ENCODE measurements at places on chromosomes 1 and 21.

DNA sequence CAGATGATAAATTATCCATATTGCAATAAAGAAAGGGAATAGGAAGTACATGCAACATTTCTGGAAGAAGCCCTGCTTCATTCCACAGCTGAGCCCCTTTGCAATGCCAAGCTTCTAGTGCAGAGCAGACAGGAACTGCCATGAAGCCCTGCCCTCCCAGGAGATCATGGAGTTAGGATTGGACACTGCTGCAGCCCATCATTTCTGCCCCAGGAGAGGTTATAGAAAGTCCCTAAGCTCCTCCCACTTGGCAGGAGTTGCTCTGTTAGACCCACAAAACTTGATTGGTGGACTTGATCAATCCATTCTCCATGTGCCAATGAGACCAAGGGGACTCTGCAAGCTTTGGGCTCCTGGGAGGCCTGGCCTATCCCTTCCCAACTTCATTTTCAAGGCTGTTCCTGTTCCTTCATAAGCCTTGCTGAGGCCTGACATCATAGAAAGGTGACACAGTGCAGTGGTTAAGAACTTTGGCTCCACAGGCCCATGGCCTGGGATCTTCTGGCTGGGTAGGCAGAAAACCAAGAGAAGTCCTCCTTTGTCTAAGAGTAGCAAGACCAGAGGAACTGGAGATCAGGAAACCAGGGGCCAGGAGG, 1.3 kb upstream of the LAPTM5 start:
- peak; percentile 44 for DNase-seq

- DNase-seq: no peak
Observed at GRCh38 chr1:190169311-190170067, 308.2 kb downstream of the BRINP3 start.

- no peak for DNase-seq
Observed at GRCh38 chr21:38244407-38244787, 12.4 kb upstream of the KCNJ15 start.

DNA sequence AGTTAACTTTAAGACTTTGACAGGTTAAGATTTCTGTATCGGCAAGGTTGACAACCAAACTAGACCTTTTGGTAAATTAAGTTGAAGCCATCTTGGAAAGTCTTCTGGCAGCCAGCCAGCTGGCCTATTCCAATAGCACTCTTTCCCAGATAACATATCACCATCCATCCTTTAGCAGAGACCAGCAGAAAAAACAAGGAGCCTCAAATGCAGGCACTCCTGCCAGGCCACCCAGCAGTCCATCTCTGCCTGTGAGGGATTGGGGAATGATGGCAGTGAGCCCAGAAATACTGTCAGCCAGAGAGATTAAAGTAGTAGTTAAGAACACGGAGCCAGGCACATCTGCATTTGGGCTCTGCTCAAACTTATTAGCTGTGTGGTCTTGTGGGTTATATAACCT, 19.4 kb downstream of the ZBTB40 start:
- DNase-seq: peak; percentile 19

GRCh38 chr1:54081306-54082270, 28.2 kb downstream of the TCEANC2 start:
- peak; percentile 85 for DNase-seq

- no peak for DNase-seq
Observed at GRCh38 chr21:37751268-37751975, 164.8 kb downstream of the KCNJ6 start.

DNA sequence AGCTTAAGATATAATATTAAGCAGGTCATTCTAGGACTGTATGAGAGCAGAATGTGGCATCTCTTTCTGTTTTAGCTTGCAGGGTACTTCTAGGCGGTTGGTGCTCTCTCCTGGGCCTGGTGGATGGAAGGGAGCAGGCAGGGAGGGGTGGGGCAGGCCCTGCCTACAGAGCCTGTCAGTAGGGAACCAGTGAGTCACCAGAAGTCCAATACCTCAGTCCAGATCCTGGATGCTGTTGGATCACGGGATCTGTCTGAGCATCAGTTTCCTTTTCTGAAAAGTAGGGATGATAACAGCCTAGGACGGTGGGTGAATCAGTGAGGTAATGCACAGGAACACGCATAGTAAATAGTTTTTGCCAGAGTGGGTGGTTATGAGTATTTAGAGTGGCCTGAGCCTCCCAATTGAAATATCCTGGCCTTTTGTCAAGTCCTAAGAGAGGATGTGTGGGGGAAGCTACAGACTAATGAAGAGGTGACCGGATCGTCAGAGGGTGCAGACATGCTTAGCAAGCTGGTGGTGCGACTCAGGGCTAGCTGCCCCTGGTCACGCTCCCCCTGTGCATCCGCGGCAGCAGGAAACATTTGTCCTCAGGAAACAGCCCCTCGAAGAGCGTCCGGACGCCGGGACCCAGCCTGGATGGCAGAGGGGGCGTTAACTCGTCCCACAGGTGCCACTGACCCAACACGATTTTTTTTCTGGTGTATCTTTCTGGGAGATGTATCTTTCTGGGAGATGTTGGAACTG, 23.9 kb downstream of the NAV1 start:
- DNase-seq: peak; percentile 66

- DNase-seq: no peak
Observed at GRCh38 chr1:161222175-161223019, 1.0 kb downstream of the APOA2 start.

DNA sequence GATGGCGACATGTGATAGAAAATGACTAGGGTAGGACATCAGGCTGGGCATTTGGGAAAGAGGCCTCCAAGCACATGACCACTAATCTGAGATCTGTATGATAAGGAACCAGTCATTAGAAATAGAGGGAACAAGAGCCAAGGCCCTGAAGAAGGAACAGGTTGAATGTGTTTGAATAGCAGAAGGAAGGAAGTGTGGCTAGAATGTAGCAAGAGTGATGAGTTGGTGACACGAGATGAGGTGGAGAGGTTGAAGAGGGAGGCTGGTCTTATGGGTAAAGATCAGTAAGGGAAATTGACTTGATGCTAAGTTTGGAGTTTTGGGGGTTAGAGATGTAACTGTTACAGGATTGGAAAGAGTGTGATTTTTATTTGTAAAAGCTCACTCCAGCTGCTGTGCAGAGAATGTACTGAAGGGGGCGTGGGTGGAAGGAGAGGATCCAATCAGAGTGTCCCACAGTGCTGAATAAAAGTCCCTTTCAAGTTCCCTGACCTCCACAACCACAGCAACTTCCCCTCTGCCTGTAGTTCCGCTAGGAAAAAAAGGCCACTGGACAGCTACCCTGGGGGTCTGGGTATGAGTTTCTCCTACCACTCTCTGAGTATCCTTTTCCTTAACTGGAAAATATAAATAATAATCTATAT, 295.0 kb downstream of the OMA1 start:
- DNase-seq: peak; percentile 27
